ENCODE measurements at places on chromosomes 16 and 17.

DNA sequence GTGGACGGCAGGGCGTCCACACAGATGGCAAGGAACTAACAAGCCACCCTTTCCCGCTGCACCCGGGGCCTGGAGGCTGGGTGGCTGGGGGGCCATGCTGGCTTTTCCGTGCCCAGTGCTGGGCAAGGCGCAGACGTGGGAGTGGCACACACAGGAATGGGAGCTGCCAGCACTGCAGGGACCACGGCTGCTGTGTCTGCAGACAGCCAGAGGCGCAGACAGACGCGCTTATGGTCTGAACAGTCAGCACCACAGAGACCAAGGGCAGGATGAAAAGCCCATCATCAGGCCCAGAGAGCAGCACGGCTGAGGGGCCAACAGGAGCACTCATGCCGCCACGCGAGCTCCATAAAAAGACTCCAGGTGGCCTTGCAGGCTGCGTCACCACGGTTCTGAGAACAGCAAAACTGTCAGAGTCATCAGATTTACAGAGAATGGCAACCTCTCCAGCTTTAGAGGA is 24.0 kb downstream of the PDIA2 start:
- no peak for DNase-seq

DNA sequence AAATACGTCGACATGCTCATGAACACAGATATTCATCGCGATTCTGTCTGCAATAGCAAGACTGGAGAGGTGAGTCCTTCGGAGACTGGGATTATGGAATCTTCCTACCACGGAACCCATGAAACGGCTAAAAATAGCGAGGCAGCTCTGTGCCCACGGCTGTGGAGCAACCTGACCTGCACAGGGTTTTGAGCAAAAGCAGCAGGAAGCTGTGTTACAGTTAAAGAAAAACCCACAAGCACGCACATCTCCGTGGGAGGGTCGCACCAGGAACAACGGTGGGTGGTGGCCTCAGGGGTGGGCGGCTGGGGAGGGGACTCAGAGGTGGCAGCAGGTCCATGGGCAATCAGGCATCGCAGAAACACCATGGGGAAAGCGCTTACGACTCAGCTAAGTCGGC is 24.8 kb downstream of the SLC38A10 start:
- DNase-seq = no peak

DNA sequence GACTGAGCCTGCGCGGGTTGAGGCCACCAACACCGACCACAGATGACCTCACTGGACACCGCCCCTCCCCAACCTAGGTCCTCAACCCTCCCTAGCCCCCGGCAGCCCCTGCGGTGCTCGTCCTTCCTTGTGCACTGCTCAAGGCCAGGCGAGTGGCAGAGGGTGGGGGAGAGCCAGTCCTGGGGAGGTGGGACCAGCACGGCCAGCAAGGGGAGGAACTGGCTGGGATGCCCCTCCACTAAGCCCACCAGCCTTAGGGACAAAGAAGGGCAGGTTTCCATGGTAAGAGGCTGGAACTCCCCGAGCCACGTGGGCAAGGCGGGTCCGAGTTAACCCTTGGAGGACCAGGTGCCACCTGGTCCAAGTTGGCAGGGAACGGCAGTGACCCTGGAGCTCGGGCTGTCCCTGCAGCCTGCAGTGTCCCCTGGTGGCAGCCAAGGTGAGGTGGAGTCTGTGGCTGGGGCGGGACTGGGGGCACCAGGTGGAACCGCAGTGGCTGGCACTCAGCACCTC is 9.2 kb downstream of the FSCN2 start:
- no peak for DNase-seq

DNA sequence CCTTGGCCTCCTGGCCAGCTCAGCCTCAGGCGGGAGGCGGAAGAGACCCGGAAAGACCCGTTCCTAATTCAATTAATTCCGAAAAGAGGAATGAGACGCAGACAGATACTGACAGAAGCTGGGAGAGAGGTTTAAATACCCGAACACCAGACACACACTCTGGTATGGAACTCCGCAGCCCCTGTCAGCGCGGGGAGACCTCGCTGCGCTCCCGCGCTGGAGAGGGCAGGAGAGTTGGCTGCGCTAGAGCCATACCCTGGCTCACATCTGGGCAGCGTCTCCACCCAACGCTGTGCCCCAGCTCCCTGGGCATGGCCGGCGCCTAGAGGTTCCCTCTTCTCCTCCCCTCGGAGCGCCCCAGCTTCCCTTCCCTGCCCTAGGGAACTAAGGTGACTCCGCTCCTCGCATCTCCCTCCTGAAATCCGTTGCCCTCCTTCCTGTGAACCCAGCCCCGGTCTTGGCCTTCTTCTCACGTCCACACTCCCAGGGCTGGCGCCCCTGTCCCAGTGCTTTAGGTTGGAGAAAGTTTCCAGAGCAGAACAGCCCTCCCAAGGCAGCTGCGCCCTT is 8.0 kb downstream of the NEUROD2 start:
- no peak for DNase-seq

DNA sequence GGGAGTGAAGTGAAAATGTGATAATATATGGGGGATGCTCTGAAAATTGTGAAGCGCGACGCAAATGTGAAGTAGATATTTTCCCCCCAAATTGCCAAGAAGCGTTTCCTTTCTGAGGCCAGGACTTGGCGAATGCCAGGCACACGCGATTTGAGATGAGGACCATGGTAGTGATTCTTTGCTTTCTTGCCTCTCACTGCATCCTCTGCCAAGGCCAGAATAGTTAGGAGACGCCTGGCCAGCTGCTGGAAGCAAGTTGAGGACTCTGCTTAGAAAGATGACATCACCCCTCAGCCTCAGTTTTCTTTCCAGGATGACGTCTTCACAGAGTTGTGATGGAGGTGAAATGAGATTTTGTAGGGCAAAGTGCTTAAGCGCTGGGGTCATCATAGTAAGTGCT is 25.9 kb downstream of the PIPOX start:
- no peak for DNase-seq

DNA sequence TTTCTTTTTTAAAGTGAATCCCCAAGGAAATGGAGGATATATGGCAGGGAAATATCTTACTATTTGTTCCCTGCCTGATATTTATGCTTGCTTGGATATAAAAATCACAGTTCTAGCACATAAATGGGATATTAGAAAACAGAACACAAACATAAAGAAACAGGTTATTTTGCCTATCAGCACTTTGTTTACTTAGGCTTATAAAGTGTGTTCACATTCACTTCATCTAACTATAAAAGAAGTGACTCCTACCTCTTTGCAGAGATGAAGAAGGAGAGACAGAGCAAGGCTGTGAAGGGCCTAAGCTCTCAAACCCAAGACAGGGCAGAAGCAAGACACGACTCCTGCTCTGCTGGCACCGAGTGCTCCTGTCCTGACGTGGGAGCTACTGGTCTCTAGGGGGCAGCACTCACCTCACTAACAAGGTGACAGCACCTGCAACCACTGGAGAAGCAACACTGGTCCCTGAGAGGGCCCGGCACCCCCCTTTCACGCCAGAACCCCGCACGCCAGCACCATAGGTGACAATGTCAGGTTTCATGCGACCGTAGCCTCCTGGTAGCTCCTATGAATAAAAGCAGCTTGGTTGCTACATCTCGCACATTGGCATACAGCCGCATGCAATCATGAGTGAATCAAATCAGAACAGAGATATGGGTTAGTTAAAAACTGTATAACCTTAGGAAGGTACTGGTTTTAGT is 32.0 kb downstream of the MBTPS1 start:
- DNase-seq = no peak

GRCh38 chr17:44258811-44259351 is 9.1 kb downstream of the SLC4A1 start:
- no peak for DNase-seq

DNA sequence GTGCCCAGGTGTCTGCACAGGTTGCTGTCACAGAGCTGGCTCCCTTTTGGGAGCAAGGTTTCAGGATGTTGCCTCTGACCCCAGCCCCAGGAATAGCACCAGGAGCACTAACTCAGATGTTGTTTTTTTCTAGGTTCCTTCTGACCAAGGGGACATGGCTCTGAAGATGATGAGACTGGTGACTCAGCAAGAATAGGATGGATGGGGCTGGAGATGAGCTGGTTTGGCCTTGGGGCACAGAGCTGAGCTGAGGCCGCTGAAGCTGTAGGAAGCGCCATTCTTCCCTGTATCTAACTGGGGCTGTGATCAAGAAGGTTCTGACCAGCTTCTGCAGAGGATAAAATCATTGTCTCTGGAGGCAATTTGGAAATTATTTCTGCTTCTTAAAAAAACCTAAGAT is 28.1 kb downstream of the SCPEP1 start:
- DNase-seq = no peak
